Effector memory CD8-positive, alpha-beta T cell (primary cell): ENCODE measurements at places on chromosomes 3 and 15.

DNA sequence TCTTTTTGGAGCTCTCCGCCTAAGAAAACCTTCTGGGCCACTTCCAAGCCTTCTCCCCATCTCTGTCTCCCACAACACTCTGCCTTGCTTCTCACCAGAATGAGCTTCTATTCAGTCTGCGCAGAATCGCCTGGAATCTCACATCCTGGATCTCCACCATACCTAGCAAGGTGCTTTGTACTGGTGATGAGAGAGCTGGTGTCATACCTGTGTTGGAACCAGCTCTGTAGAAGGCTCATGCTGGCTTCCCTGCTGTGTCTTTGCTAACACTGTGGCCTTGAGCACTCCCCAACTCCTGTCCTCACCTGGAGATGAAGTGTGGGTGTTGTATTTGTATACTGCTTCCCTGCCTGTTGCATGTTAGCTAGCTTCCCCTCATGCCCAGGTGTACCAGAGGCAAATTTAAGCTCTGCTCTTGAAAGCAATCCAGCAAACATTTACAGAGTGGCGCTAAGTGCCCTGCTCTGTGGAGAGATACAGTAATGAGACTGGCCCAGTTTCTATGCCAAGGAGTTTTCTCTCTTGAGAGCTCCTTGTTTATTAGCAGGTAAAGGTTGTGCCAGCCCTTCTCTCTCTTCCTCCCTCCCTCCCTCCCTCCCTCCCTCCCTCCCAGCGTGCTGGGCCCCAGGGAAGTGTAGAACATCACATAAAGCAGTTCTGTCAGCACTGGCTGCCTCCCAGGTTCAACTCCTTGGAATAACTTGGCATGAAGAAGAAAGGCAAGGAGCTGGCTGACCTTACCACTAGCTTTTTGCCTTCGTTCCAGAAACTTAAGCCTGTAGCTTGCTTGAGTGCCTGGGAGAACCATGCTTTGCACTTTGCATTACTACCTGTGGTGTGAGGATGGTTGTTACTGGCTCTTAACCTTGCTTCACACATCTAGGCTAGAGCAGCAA lies 54.9 kb downstream of the TRIM71 start:
- no peak for DNase-seq

DNA sequence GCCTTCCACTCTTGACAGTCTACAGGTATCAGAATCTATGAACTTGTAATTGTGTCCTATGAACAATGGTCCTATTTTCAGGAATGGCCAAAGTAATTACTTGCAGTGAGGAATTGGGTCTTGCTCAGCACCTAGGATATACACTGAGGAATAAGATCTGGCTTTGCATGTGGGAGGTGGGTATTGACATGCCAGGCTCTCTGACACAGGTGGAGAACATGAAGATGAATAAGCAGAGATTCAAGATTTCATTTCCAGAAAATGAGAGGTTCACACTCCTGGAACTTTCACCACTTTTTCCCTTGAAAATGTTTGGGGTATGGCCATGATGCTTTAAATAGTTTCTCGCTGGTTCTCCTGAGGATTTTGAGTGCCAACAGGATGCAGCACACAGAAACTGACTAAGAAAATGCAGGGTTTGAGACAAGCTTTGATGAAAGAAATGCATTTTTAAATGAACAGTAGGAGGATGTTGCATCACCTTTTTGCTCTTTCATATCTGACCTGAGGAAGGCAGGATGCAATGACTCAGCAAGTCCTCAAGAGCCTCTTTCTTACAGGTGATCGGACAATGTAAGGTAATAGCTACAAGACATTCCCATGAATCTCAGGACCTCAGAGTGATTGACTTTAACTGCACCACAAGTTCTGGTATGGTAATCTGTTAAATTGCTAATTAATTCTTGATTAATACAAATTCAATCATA lies 3.7 kb downstream of the HRG start:
- no peak for DNase-seq

GRCh38 chr3:98782824-98783500 lies 19.8 kb downstream of the ST3GAL6 start:
- DNase-seq, result no peak

DNA sequence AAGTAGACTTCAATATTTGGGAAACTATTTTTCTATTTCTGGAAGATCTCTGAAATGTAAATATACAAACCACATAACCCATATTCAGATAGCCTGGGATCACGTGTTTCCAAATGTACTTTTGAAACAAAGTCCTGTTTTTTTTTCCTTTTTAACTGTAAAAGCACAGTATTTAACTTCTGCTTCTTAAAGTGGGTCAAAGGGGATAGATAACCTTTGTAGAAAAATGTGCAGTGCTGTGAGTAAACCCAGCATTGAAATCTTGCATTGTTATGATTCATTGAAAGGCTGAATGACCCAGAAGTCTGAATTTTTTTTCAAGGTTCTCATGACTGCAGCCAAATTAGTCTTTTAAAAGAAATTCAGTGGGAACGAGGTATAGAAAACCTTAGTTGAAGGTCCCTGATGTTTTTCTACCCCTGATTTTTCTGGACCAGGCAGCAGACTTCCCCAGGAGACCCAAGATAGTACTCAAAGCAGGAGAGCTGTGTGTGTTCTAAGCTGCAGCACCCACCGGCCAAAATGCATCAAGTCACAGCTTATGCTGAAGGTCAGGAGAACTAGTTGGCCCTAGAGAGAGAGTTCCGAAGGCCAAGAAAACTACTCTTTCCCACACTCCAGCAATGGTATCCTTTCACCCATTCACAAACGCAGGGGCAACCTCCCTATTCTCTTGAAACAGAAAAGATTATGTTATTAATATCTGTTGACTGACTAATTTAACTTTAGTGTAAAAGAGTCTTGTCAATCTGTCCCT lies 43.6 kb upstream of the APH1B start:
- DNase-seq, result no peak

DNA sequence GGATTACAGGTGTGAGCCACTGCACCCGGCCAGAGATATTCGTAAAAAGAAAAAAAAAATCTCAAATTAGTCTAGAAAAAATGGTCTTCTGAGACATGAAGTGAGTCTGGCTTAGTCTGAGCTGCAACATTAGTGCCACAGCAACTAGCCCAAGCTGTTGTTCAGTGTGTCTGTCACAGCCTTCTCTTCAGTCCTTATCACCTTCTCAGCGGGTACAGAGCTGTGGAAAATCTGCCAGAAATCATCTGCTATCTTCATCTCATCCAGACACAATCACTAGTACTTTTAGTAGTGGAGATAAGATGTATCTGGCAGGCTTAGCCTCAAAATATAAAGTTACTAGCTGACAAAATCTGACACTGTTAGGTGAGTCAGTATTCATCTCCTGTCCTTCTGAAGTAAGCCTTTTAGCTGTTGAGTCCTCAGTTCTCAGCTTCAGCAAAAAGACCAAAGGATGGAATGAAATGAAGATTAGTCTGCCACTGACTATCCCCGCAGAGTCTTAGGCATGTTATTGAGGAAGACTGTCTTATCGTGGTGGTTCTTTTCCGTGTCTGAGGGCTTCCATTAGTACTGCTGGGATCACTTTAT lies 120.5 kb upstream of the CGNL1 start:
- DNase-seq, result no peak

DNA sequence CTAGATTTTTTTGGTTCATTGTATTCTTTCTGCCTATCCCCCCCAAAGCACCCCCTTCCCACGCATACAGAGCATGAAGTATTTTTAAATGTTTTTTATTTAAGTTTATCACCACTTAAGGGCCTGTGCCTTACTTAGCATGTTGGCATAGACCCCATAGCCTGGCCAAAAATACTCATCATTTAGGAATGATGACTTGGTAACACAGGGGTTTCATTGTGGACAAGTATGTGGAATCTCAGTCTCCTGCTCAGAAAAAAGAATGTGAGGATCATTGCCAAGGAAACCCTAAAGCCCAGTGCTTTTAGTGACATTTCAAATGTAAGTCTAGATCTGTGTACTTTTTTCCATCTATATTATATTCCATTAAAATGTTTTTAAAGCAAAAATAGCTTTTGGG lies 146.3 kb downstream of the ALCAM start:
- DNase-seq, result no peak

DNA sequence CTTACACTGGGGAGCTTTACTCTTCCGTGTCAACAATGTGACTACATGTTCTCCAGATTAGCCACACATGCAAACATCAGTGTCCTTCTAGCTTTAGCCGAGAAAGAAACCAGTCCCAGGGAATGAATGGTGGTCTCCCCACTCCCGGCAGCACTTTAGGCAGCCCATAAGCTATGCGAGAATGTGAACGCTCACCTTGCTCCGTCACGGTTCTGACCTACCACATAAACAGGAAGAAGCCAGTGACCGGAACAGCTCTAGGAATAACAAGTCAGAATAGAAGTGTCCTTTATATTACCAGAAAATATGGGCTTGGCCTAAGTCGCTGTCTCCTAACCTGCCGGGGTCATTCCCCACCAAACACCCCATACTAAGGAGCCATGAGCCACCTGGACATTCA lies 98.0 kb upstream of the ABHD17C start:
- no peak for DNase-seq

DNA sequence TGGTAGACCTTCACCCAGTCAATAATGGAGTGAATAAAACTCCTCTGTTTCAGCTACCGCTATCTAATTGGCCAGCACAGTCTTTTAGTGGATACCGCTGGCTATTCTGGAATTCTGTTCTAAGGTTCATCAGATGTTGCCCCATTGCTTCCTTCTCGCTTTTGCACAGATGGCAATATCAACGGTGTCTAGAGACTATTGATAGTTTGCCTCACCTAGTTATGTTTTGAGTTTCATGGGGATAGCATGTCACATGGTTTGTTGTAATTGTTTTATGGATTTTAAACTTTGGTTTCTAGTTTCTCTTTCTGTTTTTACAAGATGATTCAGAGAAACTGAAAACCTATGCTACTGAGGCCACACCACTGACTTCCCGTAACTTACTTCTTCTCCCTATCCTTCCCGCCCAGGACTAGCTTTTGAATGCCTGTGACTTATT lies 2.0 kb downstream of the XRN1 start:
- DNase-seq, result no peak

- DNase-seq, result no peak
Measured at GRCh38 chr3:153277029-153277428, 115.0 kb downstream of the RAP2B start.

DNA sequence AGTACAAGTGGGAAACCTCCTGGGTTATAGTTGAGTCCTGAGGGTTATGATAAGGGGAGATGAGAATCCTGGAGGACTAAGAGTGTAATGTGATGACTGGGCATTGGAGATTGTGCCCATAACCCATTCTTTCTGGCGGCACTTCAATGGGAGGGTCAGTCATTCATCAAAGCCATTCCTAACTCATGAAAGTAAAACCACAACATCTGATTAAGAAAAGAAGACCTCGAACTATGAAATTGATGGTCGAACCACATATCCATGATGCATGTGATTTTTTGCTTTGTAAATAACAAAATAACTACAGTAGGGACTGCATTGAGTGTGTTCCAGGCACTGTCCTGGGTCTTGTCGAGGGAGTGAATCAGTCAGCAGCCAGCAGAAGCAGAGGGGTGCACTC lies 215.1 kb downstream of the SHQ1 start:
- no peak for DNase-seq
